ENCODE measurements at places on chromosomes 6 and 20. TPM values are rescaled to one million over a fixed set of nuclear protein-coding genes. Genes with fewer than 3 reads are reported as not detected.

The RGS17 gene
- 0.82 TPM for total RNA-seq

The LPA gene
- total RNA-seq, result 0.06 TPM

The SLCO4A1 gene
- total RNA-seq, result 7.5 TPM

The RUNX2 gene
- 3.3 TPM for total RNA-seq

The ZNF391 gene
- total RNA-seq, result 6.2 TPM

The OPRM1 gene
- total RNA-seq, result not detected

The TRMT6 gene
- 6.1 TPM for total RNA-seq

The CLDN20 gene
- total RNA-seq, result 0.29 TPM

The CFAP206 gene
- total RNA-seq, result 4.0 TPM

The TEAD3 gene
- total RNA-seq, result 21.3 TPM

The C6orf52 gene
- total RNA-seq, result 0.47 TPM

All from metanephros (tissue), 2 donors.